Ammon's horn (tissue), 1 donor: ENCODE measurements at places on chromosomes 13 and 19.

GRCh38 chr13:28049880-28050875, 50.2 kb downstream of the FLT3 start:
- no peak for DNase-seq

GRCh38 chr13:84591444-84591843, 709.2 kb upstream of the SLITRK1 start:
- no peak for DNase-seq

DNA sequence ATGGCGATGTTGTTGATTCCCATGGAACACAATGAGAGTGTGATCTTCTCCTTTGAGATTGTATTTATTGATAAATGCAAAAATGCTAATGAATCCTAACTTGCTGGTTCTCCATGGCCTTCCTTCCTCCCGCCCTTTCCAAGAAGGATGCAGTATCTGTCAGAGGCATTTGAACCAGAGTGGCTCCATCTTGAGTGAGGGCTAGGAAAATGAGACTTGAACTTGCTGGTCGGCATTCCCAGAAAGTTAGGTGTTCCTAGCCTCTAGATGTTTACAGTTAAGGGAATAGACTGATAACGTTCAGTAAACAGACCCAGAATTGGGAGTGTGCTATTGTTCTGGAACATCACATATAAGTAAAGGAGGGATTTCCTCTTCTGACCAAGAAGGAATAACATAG, 44.2 kb upstream of the PSG2 start:
- no peak for DNase-seq

GRCh38 chr13:76293346-76293745, 592.9 kb downstream of the KCTD12 start:
- DNase-seq, result no peak

DNA sequence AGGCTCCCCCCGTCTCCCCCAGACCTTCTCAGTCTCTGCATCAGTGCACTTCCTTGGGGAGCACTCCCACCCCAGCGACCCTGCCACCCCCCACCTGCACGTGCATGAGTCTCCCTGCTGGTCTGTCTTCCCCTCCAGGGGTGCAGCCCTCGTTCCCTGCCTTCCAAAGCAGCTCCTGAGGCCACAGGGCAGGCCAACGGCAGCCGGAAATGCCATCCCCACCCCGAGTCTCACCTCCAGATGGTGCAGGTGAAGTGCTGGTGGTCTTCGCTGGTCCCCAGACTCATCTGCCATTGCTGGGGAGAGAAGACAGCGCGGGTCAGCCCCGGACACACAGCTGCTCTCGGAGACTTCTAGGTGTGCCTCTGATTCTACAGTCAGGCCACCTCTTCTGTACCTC, 5.5 kb downstream of the MYDGF start:
- no peak for DNase-seq
